ENCODE measurements at places on chromosomes 7 and 10.

- DNase-seq = no peak
Observed at GRCh38 chr10:74418285-74418872, 267.4 kb downstream of the ADK start.

DNA sequence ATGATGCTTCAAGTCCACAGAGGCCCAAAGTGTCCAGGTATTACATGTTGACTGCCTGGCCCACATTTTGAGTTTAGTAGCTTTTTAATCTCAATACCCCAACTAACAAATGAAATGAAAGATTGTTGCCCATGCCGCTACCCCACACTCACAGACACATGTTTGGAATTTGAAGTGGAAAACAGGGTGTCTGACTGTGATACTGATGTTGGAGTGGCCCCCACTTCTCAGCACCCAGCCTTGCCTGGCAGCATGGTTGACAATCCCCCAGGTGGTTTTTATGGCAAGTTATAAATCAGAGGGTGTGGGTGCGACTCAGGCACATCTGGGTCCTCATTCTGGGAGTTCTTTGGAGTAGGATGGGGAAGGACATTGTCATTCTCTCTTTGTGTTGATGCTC lies 314.7 kb upstream of the ZNF32 start:
- DNase-seq = no peak

GRCh38 chr7:42914421-42915045 lies 2.7 kb upstream of the C7orf25 start:
- no peak for DNase-seq

DNA sequence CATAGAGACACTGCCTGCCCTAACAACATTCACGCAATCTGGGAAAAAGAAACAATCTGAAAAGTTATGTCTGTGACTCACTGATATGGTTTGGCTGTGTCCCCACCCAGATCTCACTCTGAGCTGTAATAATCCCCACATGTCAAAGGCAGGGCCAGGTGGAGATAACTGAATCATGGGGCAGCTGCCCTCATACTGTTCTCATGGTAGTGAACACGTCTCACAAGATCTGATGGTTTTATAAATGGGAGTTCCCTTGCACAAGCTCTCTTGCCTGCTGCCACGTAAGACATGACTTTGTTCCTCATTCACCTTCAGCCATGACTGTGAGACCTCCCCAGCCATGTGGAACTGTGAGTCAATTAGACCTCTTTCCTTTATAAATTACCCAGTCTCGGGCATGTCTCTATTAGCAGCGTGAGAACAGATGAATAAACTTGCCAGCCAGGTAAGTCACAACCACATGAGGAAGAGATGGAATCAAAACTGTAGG lies 341.5 kb upstream of the AOAH start:
- no peak for DNase-seq

GRCh38 chr7:18401757-18402156 lies 93.8 kb upstream of the HDAC9 start:
- no peak for DNase-seq

DNA sequence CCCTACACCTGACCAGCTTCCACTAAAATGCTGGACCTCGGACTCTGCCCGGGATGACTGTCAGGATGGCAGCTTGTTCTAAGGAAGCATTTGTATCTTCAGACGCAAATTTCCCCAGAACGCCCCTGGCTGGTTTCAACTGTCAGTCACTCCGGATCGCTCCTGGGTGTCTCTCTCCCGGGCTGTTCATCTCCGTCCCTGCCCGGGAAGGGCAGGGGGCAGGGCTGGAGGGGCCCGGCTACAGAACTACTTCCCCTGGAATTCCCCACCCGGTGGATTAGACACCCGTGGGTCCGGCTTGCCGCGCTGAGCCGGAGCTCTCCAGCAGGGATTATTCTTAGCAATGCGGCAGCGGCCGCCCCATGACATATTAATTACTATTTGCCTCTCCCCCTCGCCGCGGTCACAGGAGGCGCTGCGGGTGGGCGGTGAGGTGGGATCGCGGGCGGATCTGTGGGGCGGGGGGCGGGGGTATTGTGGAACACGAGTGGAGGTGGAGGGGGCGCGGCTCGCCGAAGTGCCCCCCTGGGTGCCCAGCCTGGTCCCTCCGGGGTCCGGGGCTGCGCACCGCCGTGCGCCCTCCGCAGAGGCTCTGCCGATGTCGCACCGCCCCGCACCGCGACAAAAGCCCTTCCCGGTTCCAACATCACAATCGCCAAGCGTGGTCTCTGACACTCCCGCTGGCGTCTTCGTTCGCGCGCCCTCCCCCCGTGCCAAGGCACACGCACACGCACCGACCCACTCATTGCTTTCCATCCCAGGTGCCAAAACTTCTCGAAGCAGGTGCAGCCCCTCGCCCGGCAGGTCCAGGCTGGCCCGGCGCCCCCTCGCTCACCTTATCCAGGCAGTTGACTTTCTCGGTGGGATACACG lies 276.1 kb upstream of the NEBL start:
- no peak for DNase-seq

DNA sequence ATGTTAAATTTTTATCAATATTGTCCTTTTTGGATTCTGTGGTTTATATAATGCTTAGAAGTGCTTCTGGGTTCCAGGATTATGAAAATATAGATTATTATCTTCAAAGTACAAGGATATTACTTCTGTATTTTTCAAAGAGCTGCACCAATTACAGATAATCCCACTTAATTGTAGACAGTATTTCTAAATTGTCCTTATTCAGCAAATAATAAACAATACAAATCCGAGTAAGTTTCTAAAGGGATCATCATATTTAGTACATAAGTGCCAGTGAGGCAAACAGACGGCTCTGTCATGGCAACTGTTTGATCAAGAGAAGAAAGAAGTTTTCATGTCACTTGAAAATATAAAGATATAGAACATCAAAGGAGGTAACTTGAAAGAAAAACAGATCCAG lies 19.2 kb downstream of the ANKMY2 start:
- DNase-seq = no peak

GRCh38 chr7:122103064-122103463 lies 41.0 kb downstream of the AASS start:
- no peak for DNase-seq

DNA sequence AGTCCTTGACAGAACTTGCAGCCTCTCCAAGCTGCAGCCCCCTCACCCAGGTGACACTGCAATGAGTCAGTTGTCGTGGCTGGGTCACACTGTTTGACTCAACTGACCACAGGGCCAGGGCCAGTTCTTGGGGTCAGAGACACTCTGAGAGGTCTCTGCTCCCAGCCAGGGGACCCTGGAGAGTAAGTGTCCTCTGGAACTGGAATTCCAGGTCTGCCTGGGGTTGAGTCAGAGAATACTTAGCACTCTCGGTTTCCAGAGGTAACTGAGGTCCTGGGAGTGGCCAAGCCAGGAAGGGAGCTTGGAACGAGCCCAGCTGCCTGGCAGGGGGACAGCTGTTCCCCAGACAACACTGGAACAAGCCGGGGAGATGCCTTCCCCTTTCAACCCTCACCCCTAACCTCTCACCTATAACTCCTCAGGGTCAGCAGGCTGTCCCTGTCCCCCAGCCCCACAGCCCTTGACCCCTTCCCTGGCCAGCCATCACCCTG lies 2.2 kb upstream of the MYL10 start:
- DNase-seq = no peak

DNA sequence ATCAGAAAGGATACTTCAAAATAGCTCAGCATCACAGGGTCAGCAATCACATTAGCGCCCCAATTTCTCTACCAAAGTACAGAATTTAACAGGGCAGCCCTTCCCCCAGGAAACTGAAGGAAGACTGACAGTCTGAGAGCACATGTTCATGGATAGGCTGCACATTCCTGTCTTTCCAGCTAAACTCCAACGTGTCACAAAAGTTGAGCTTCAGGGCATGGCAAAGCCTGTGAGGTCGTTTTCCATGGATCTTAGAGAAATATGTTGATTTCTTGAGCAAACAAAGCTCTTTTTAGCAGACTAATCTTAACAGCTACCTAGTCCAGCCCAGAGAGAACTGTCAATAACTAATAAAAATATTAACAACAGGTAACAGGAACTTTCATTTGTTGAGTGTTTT lies 207.9 kb downstream of the GRM3 start:
- DNase-seq = no peak

DNA sequence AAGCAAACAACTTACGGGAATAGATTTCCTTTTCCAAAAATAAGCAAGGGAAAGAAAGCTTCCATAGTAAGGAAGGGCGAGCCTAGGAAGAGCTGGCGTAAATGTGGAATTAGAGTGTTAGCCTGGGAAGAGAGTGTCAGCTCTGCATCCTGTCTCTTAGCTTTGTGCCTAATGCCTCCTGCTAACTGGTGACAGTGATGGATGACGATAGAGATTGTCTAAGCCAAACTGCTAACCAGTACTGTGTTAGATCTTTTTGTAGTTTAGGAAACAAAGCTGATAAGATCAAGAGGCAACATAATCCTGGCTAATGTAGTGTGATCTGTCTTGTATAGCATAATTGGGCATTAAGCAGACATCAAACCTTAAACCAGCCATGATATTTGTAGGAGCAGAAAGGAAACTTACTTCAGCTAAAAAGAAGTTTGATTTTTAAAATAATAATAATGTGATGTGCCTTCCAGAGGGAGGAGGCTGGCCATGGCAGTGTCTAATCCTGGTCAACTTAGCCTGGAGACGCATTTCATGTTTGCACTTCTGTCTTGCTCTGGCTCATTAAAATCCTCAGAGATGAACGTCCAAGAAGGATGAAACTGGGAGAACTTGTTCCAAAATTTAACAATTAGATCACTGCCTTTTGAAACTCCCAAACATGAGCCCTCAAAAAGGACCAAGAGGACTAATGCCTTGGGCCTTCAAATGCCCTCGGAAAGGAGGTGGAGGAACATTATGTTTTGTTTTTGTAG lies 85.1 kb downstream of the FAM204A start:
- no peak for DNase-seq

GRCh38 chr10:76301950-76302349 lies 870.5 kb downstream of the LRMDA start:
- no peak for DNase-seq

GRCh38 chr10:33703501-33704213 lies 369.2 kb upstream of the NRP1 start:
- no peak for DNase-seq

DNA sequence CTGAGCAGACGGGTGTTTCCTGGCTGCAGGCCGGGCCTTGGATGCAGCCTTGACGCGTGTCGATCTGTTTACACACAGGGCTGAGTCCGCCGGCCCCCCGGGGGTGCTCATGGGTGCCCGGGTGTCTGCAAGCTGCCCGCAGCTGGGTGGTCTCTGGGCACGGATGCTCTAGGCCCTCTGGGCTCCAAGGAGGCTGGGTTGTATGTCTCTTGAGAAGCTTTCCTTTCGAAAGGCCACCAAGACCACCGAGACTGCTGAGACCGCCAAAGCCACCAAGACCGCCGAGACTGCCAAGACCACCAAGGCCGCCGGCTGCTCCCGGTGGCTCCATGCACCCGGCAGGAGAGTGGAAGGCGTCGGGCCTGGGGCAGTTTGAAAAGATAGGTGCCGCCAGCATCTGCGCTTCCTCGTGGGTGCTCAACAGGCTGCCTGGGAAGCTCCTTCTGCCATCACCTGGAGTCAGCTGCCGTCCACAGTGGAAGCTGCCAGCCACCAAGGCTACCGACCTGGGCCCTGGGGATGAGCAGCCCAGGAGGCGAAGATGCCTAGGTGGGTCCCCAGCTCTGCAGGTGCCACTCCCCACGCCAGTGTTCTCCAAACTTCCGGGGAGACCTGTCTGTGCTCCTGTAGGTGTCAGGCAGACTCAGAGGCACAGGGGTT lies 121.1 kb downstream of the INPP5A start:
- DNase-seq = no peak

GRCh38 chr10:72389014-72389413 lies 34.3 kb upstream of the DNAJB12 start:
- DNase-seq = no peak

GRCh38 chr10:420154-421121 lies 269.0 kb downstream of the DIP2C start:
- DNase-seq = no peak

DNA sequence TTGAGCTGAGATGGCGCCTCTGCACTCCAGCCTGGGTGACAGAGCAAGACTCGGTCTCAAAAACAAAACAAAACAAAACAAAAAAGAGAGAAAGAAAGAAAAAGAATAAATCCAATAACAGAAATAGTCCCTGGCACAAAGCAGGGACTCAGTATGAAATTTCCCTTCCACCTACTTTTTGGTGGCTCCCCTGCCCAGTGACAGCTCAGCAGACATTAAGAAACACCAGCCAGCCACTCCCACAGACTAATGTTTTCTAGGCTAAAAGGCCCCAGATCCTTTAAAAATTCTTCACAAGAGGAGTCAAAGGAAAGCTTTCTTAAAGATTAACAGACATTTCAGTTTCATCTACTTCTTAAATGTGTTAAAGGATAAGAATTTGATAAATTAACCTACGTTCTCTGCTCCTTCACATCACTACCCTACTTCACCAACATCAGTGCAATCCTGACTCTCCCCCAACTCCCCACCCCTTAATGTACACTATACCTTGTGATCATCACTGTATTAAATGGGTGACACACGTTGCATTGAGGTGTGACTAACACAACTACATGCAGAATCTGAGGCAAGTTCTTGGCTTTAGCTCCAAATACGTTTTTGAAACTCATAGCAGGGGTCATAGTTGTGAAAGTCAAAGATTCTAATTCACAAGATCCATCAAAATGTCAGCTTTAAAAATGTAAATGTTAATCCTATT lies 114.5 kb upstream of the CAV2 start:
- DNase-seq = no peak

- DNase-seq = no peak
Observed at GRCh38 chr10:125857185-125857760, 23.8 kb downstream of the DHX32 start.

GRCh38 chr7:662576-662975 lies 63.9 kb upstream of the DNAAF5 start:
- no peak for DNase-seq

- DNase-seq = no peak
Observed at GRCh38 chr10:4755286-4755989, 70.6 kb upstream of the AKR1E2 start.

Data from mesenteric fat pad (tissue), 1 donor.